Activated T-cell treated with anti-CD3 and anti-CD28 coated beads, Interleukin-2, amount 50 U/mL, for 4 hours (primary cell): ENCODE measurements at places on chromosomes 3 and 15.

DNA sequence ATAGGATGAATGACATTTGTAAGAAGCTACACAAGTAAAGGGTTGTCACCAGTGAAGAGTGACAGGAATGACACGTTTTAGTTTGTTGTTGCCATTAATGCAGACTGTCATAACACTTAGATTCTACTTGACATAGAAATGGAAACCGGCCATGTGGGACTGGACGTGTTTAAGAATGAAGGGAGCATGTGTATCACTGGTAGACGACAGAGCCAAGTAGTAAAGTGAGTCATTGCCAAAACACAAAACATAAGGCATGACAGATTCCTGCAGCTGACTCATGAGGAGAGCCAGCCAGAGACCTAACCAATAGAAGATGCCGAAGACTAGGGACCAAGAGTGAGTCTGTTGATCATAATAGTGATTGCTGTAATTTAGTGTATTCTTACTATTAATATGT, 106.2 kb upstream of the PLAAT1 start:
- no peak for DNase-seq

GRCh38 chr3:147921051-147921450, 511.9 kb downstream of the ZIC1 start:
- DNase-seq, result no peak

GRCh38 chr3:25854635-25855034, 64.7 kb downstream of the OXSM start:
- no peak for DNase-seq

DNA sequence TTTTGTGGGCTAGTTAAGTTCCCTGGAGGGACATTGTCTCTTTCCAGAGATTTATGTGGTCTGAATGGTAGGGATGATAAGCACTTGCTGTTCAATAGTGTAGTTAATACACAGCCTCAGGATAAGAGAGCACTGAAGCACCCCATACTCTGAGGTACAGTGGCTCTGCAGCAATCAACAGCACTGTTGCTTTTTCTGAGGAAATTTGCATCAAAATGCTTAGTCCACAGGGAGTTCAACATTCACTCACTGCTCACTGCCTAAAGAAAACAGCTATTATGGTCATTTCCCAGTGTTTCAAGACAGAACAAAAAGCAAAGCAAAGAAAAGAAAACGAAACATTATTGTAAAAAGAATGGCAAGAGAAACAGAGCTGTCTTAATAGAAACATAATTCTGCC, 441.9 kb downstream of the PLOD2 start:
- DNase-seq, result no peak

DNA sequence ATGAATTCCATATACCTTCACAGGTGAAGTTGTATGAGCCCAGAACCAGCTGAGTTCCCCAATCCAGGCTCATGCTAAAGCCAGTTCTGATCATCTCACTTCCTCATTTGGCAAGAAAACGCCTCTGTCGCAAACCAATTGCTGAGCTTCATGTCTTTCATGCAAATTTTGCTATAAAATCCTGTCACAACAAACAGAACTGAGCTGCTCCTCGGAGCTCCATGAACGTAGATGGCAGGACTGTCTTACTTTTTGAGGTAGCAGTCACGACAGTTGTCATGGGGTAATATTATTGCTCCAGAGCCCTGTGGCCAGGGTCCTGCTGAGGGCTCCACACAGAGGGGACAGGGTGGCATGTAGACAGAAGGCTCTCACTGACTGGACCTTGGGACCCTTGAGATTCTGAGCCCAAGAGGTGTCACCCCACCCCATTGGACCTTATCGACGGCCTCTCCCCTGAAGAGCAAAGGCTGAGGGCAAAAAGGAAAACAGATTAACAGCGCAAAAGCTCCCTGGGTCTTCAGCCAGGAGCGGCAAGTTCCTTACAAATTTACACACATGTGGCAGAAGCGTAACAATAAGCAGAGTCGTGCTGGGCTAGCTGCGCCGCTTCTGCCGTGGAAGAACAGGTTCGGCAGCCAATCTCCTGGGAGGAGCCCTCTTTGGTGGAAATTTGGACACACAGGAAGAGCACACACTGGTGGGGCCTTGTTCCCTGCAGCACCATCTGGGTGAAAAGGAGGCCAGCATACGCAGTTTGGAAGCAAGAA, 249.2 kb downstream of the OPA1 start:
- no peak for DNase-seq

- DNase-seq, result no peak
These were observed 85.1 kb downstream of the RYR3 start for GRCh38 chr15:33395846-33396245.

DNA sequence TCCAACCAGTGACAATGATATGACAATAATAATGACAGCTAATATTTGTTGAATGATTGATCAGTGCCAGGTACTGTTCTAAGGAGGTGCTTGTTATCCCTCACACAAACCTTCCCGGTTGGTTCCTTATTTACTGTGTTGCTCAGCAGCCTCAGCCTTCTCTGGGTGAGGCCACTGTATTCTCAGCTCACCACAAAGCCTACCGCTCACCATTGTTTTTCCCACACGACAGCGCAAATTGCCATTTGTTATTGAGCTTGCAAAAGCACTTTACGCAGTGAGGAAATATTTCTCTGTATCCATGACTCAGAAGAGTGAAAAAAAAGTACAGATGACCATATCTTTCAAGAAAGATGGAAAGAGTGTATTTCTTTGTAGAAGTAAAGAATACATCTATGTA, 49.5 kb upstream of the PDZRN3 start:
- no peak for DNase-seq

DNA sequence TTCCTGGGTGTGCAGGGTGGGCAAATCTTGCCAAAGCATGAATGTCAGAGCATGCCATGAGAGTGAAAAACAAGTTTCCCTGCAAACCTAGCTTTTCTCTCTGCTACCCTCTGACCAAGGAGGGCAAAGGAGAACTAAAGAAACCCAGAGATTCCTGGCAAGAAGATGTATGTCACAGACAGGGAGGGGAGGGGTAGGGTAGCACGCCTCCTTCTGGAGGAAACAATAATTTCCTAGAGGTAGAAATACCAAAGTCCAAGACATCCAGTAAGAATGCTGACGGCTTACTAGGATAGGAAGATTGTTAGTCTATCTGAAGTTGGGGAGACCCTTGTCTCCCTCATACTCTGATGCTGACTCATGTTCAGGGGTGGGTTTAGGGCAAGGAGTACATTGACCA, 203.9 kb downstream of the NR1D2 start:
- no peak for DNase-seq

GRCh38 chr3:4979428-4980228, at the start of gene BHLHE40:
BHLHE40 (plus strand) TSS chr3:4979437; CDS start chr3:4979719, 282 bp downstream.
- DNase-seq, result no peak
